Activated CD4-positive, alpha-beta T cell treated with anti-CD3 and anti-CD28 coated beads for 4 hours (primary cell): ENCODE measurements at places on chromosomes 2 and 18.

DNA sequence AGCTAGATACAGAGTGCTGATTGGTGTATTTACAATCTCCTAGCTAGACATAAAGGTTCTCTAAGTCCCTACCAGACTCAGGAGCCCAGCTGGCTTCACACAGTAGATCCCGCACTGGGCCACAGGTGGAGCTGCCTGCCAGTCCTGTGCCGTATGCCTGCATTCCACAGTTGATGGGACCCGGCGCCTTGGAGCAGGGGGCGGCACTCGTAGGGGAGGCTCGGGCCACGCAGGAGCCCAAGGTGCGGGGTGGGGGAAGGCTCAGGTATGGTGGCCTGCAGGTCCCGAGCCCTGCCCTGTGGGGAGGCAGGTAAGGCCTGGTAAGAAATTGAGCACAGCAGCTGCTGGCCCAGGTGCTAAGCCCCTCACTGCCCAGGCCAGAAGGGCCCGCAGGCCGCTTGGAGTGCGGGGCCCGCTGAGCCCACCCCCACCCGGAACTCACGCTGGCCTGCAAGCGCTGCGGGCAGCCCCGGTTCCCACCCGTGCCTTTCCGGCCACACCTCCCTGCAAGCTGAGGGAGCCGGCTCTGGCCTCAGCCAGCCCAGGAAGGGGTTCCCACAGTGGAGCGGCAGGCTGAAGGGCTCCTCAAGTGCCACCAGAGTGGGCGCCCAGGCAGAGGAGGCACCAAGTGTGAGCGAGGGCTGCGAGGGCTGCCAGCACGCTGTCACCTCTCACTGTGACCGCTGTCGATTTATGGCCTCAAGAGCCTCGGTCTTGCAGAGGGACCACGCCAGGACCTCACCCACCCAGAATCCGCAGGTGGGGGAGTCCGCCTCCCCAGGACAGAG lies 76.5 kb downstream of the MEX3C start:
- no peak for DNase-seq

- no peak for DNase-seq
These were observed 3.0 kb downstream of the SCG2 start for GRCh38 chr2:223598994-223599639.

GRCh38 chr2:70979626-70980025 lies 1.2 kb downstream of the ANKRD53 start:
- DNase-seq, result no peak

- DNase-seq, result no peak
These were observed 176.4 kb upstream of the RAB6C start for GRCh38 chr2:129803032-129803431.

GRCh38 chr2:238130696-238131628 lies 7.5 kb upstream of the KLHL30 start:
- DNase-seq, result no peak

- no peak for DNase-seq
These were observed 14.7 kb downstream of the CUL3 start for GRCh38 chr2:224570328-224570993.

DNA sequence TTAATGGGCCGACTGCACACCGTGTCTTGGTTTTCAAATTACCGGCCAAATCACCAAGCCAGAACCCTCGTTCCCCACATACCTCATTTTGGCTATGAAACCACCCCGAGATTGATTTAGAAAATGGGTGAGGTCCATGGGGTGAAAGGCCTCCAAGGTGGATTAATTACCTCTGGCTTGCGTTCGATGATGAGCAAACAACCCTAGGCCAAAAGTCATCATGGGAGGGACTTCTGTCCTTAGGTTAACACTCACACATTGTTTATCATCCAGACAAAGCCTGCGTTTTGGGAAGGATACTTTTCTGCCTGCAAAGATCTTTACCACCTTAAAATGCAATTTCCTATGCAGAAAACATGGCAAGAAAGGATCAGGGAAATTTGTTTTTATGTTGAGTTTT lies 48.5 kb downstream of the GALR1 start:
- no peak for DNase-seq

DNA sequence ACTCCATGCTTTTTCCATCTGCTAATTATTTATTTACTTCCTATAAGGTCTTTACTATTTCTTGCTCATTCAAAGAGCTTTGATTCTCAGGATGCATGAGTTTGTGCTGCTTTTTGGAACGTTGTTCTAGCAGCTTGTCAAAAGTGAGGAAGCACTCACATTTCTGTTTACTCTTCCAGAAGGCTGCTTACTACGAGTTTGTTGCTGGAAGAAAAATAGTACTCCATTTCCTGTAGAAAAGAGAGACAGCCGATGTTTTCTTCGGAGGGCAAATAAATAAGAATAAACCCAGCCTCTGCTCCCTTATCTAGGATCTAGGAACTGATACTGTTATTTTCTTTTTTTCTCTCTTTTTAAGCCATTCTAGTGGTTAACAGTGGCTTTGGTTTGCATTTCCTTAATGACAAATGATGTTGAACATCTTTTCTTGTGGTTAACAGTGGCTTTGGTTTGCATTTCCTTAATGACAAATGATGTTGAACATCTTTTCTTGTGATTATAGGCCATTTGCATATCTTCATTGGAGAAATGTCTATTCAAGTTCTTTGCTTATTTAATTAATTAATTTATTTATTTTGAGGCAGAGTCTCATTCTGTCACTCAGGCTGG lies 20.5 kb downstream of the CYP27A1 start:
- no peak for DNase-seq

GRCh38 chr2:156622491-156622890 lies 186.3 kb downstream of the GPD2 start:
- no peak for DNase-seq

- DNase-seq, result no peak
These were observed 76.1 kb downstream of the SP100 start for GRCh38 chr2:230492107-230492506.

- DNase-seq, result no peak
These were observed 9.0 kb downstream of the CRACDL start for GRCh38 chr2:98927027-98927426.

- peak; percentile 23 for DNase-seq
These were observed 627 bp upstream of the CRACDL start for GRCh38 chr2:98936353-98937351.

DNA sequence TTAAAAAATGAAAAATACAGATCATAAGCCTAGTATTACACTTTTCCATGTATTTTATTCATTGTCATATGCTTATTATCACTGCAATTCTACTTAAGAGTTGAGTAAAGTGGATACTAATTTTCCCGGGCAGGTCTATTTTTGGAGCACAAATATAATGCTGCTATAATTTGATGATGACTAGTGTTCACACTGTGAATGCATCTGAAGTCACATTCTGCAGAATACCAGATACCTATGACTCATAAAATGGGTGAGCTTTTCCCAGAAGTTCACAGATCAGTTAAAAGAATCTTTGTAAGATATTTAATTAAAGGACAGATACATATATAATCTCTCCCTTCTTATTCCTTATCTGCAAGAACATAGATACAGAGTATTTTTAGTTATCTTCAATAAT lies 79.8 kb upstream of the MC4R start:
- no peak for DNase-seq

GRCh38 chr2:126753501-126754212 lies 97.7 kb downstream of the GYPC start:
- DNase-seq, result no peak

DNA sequence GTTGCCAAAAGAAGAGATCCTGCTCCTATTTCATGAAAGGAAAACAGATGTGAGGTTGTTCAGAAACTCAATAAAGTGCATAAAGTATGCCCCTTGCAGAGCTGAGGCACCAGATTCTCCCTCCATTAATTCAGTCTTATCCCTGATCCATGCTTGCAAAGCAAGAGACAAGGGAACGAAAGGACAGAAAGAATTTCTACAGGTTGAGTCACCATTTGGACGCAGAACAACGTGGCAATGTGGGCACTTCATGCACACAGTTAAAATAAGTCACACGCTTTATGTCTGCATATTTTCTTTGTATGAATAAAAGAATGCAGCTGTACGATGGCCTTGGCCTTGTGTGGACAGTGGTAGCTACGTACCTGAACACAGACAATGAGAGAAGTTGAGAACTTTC lies 321.7 kb upstream of the REV1 start:
- no peak for DNase-seq

- DNase-seq, result no peak
These were observed 146.3 kb upstream of the SKOR2 start for GRCh38 chr18:47397671-47398319.

DNA sequence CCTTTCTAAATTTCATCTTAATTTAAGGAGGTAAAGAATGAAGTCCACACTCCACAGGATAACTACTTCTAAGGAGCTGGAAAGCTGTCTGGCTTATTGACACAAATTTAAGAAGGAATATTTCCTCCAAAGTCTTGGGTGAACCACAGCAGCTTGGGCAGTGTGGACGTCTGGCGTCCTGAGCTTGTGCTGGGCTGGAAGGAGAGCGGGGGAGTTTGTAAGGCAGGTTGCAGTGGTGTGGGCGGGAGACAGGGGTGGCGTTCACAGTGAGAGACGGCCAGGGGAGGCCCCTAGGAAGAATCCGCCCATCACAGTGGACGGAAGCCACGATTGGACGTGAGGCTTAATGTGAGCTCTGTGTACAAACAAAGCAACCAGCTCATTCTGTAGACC lies 25.7 kb downstream of the ADI1 start:
- DNase-seq, result no peak

DNA sequence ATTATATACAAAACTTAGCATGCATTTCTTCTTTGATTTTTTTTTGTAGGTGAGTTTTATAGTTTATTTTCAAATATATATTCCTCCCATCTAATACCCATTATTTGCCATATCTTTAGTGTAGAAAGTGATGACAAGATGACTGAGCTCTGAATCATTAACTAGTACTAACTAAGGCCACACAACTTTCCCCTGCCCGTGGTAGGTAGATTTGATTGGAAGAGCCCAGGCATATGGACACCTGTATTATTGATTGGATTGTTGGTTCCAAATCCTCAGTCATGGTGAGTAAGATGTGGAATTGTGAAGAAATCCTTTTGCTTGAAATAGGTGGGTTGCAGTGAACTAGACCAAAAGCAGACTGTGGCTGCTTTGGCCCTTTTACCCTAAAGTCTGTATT lies 54.8 kb downstream of the ABI2 start:
- DNase-seq, result no peak

- no peak for DNase-seq
These were observed 87.6 kb downstream of the CDC42EP3 start for GRCh38 chr2:37583867-37584266.

GRCh38 chr2:46979571-46979979 lies 64.0 kb upstream of the MCFD2 start:
- DNase-seq, result no peak
